ENCODE measurements at places on chromosomes 3 and 15.

- no peak for DNase-seq
Measured at GRCh38 chr15:92524874-92525565, 130.6 kb downstream of the FAM174B start.

DNA sequence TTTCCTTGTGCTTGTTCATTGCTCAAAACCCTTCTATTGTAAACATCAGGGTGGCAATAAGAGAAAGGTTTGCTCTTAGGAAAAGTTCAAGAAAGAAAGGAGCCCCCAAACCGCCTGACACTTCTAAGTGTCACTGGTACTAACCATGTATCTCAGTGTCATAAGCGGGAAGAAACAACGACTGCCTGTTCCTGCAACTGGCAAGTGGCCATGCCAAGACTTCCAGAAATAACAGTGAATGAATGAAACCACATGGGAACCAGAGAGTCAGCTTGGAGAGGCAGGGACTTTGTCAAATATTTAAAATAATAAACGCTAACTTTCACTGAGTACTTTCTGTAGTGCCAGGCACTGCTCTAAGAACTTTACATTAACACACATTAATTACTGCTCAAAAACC lies 1.1 kb downstream of the PLSCR2 start:
- DNase-seq: no peak

DNA sequence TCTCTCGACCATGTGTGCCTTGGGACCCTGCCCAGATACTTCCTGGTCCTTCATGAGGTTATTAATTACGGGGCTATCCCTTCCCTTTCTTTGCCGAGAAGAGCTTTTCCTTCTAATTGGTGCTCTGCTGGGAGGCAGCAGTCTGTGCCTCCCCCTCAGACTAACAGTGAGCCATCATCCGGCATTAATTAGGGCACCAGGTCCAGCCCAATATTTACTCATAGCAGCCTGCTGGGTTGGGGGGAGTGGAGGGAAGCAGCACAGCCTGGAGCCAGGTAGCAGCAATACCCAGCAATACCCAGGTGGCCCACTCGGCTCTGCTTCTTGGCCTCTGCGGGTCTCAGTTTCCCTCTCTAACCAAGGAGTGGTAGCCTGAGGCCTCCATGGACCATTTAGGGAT lies 20.1 kb downstream of the CACNA2D2 start:
- no peak for DNase-seq

GRCh38 chr3:139101396-139101795 lies 56.7 kb upstream of the PRR23C start:
- no peak for DNase-seq

- DNase-seq: no peak
Measured at GRCh38 chr3:165195640-165196576, at the start of gene SLITRK3. Gene SLITRK3 (minus strand): TSS chr3:165196384. CDS start chr3:165190830, 5,554 bp downstream.

DNA sequence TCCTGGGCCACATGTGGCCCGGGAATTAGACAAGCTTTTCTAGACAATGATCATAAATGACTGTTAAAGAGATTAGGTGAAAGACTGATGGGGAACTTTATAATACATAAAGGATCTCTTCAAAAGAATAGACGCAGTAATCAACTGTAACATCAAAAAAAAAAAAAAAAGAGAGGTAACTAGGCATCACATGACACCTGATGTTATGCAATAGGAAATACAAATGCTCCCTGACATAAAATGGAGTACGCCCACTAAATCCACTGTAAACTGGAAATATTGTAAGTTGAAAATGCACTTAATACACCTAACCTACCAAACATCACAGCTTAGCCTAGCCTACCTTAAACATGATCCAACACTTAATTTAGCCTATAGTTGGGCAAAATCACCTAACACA lies 27.2 kb downstream of the GSK3B start:
- DNase-seq: no peak

DNA sequence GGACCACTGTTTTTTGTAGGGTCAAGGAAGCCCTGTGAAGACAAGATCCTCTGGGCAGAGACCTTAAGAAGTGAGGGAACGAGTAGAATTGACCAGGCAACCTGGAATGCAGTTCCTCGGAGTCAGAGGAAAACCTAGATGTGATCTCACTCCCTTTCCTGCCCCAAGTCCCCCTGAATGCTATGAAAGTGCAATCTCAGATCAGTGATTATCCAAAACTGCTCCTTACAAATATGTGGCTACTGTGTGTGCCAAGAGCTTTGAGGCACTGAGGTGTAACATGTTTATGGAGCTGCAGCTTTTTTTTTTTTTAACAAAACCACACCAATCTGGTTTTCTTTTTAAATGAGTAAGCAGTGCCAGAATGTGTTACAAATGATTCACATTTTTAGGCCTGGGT lies 35.8 kb downstream of the THSD4 start:
- no peak for DNase-seq

DNA sequence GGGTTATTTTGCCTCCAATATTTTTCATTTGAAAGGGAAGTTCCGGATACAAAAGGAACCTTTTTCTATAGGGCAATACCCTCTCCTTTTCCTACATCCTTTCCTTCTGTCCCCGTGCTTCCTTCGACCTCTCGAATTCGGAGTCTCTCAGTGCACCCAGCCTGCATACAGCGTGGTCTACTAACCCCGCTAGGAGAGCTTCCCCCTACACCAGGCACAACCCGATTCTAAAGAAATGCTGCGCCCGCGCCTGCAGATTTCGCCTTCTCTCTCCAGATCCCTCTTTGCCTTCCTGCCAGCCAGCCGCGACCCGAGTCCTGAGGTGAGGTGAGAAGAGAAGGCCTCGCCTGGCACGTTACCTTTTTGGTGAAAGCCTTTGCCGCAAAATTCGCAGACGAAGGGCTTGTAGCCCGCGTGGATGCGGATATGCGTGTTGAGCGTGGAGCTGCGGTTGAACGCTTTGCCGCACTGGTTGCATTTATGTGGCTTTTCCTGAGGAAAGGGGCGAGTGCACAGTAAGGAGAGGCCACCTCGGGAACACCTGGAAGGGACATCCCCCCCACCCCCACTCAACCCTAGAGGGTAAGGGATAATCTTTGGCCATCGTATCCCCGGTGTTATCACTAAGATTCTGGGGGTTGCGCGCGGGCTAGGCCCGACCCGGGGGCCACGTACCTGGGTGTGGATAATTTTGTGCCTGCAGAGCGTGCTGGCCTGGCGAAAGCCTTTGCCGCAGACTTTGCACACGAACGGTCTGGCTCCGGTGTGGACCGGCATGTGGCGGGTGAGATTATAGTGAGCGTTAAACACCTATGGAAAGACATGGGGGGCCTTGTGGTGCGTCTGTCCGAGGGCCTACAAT lies 2.3 kb downstream of the FEZF2 start:
- DNase-seq: no peak

GRCh38 chr3:193010191-193010590 lies 92.5 kb upstream of the MB21D2 start:
- DNase-seq: no peak

DNA sequence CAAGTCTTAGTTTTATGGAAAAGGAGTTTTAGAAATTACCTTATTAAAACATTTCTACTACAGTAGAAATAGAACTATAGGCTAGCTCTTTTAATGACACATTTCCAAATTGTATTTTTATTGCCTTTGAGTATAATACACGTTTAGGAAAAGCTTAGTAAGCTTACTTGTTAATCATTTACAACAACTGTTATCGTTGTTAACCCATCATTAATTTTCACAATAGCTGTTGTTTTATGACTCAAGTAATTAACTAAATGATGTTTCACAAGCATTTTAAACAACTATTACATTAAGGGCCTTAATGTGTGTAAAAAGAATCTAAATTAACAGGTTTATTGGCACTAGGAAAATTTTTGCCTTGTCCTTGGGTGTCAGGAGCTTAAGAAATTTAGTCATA lies 120.5 kb upstream of the THRB start:
- no peak for DNase-seq

GRCh38 chr3:58384381-58385090 lies 49.1 kb downstream of the PDHB start:
- no peak for DNase-seq

DNA sequence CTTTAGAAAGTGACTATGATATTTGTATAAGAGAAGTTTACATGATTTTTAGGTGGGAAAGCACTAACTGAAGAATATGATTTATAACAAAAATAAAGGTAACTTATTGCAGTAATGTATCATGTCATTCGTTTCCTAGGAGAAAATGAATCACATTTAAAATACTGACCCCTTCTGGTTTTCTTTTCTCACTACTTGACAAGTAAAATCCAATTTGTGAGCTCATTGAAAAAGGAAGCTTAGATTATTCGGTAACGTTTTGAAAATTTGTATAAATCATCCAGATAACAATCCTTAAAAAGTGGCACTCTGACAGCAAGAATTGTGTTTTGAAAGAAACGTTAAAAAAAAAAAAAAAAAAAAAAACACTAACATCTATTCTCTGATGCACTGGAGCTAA lies 39.0 kb downstream of the NSUN3 start:
- no peak for DNase-seq

- DNase-seq: no peak
Measured at GRCh38 chr3:32309654-32310242, 71.3 kb downstream of the CMTM8 start.

DNA sequence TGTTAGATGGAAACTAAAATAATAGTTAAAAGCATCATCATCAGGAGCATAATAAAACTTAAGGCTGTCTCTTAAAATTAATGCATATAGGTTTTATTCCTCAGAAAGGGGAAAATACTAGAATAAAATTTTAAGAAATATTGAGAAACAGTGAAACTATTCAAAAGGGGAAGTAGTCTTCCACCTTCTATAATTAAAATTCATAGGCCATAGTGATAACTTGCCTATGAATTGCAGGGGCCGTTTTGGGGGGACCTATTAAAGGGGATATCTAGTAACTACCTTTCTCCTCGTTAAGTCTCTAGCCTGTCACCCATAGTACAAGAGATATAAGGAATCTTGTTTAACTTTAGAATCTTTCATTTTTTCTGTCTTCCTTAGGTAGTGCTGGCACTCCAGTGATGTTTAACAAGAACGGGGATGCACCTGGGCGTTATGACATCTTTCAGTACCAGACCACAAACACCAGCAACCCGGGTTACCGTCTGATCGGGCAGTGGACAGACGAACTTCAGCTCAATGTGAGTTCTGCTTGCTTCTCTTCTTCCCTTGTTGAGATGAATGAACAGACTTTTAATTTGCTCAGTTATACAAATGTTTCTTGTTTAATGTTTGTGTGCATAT lies 600.4 kb downstream of the GRM7 start:
- no peak for DNase-seq

GRCh38 chr3:53056442-53056841 lies 10.6 kb upstream of the SFMBT1 start:
- DNase-seq: no peak

DNA sequence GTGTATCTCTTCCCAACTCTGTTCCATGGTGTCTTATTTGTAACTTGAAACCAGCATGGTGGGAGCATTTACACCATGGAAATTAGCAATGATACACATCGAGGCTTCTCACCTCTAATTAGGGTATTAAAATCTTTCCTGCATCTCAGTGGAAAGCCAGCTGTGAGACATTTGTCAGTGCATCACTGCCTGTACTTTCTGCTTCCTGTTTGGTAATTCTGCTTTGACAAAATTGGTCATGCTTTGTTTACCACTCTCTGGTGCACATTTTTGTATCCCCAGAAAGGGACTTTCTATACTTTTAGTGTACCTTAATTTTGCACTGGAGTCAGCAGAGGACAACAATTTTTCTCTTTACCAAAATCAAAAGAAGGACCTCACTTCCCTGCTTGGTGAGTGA lies 402.1 kb downstream of the PDCD6IP start:
- DNase-seq: no peak

DNA sequence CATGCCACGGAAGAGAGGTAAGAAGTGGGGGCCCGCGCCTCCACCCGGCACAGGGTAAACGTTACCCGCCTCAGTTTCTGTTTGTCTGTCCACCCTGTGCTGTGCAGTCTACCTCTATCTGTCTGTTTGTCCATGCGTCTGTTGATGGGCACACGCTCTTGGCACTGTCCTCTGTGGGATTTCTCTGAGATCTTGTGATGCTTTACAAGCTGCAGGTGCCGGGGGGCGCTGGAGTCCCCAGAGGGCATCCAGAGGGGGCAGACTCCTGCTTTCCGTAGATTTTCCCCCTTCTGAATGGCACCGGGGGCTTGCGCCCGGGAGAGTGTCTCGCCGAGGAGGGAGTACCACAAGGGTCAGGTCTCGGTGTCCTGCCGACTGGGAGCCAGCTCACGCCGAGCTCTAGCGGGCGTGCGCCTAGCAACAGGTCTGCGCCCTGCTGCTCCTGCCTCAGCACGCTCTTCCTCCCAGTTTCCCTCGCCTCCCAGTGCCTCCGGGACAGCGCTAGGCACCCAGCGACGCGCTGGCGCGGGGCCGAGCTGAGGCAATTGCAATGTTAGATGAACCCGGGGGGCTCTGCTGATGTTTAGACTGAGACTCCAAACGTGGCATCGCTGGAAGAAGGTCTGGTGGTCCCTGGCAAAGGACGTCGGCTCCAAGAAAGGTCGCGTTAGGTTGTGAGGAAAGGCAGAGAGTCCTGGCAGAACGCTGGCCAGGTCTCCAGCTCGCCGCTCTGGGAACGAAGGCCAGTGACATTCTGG lies 667 bp downstream of the CEMIP start:
- DNase-seq: no peak

DNA sequence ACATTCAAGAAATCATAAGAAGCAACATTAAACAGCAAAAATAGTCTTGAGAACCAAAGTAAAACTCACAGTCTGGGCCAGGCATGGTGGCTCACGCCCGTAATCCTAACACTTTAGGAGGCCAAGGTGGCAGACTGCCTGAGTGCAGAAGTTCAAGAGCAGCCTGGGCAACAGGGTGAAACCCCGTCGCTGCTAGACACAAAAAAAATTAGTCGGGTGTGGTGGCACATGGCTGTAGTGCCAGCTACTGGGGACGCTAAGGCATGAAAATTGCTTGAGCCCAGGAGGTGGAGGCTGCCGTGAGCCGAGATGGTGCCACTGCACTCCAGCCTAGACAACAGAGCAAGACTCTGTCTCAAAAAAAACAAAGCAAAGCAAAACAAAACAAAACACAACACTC lies 117.7 kb upstream of the GOLGA6L6 start:
- DNase-seq: no peak

DNA sequence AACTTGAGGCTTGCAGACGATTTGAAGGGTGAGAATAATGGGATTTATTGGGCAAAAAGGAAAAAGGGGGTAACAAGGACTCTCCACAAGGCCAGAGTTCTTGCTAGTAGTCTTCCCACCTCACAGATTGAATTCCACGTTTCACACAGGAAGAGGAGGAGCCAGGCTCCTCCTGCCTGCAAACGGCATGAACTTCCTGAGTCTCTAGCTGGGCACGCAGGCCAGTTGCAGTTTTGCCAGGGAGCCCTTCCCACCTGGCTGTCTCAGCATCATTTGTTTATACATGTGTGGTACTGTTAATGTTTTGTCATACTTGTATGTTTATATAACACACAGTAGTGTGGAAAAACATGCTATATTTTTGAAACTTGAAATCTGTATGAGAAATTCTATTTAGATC lies 155.0 kb downstream of the NLGN1 start:
- DNase-seq: no peak

- no peak for DNase-seq
Measured at GRCh38 chr3:195467641-195468390, 25.0 kb upstream of the ACAP2 start.

GRCh38 chr3:142152384-142152783 lies 3.0 kb upstream of the TFDP2 start:
- no peak for DNase-seq

GRCh38 chr3:148796799-148797198 lies 30.8 kb upstream of the CPB1 start:
- DNase-seq: no peak
